ENCODE measurements at places on chromosomes 7 and 10. TPM values are rescaled to one million over a fixed set of nuclear protein-coding genes. Genes with fewer than 3 reads are reported as not detected.

The ANKRD61 gene
- 0.48 TPM for total RNA-seq

The ZNF239 gene
- 1.2 TPM for total RNA-seq

The NEUROD6 gene
- not detected for total RNA-seq

The TFR2 gene
- total RNA-seq, result 1.3 TPM

The MYPN gene
- total RNA-seq, result not detected

The FRAT2 gene
- 24.6 TPM for total RNA-seq

The CADPS2 gene
- total RNA-seq, result 4.0 TPM
